ENCODE measurements at places on chromosomes 12 and 14.

DNA sequence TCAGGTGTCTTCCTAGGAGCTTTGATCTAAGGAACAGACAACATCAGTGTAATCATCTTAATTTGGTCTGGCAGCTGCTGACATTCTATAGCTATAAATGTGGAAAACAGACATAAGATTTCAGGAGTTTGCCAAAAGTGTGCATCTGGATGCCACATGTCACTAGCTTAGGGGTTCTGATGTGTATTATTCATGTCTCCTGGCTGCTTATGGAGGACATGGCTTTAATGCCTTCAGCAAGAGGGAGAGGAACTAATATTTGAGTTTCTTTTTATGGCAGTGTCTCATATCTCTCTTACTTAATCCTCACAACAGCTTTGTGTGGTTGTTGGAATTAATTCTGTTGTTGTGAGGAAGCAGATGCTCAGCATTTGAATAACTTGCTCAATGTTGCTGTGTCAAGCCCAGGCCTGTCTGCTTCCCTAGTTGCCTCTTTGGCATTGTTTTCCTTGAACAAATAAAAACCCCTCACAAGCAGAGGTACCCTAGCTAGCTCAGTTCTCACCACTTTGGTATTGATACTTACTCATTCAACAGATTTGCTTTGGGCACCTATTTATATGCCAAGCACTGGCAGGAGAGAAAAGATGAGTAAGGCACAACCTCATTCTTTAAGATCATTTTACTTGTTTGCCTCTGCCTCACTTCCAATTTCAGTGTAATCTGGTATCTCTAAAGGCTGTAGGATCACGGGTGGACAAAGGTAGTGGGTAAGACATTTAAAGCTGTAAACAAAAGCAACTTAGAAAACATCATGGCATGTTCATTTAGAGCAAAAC, 39.8 kb upstream of the EID3 start:
- DNase-seq: no peak

DNA sequence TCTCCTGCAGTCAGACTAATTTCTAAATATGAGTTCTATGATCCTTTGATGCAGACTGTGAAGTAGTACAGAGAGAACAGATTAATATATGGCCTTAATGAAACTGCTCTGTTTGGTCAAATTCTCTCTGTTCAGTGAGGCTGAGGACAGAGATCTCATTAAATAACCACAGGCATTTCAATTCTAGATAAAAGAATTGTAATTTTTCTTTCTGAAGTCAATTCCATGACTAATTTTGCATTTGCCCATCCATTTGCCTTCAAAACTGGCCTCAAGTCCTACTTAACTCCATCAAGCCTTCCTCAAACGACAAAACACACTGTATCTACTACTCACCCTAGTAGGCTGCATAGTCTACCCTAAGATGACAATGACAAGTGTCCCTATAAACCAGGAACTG, 67.1 kb downstream of the DUSP16 start:
- no peak for DNase-seq

- no peak for DNase-seq
Observed at GRCh38 chr14:32666308-32666707, 272.4 kb upstream of the NPAS3 start.

DNA sequence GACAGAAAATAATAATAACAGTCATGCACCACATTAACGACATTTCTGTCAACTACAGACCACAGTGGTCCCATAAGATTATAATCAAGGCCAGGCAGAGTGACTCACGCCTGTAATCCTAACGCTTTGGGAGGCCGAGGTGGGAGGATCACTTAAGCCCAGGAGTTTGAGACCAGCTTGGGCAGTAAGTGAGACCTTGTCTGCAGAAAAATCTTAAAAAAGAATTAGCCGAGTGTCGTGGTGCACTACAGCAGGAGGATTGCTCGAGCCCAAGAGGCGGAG, 8.6 kb downstream of the NAB2 start:
- DNase-seq: no peak

- DNase-seq: no peak
Observed at GRCh38 chr12:128459067-128459466, 192.1 kb downstream of the TMEM132C start.

DNA sequence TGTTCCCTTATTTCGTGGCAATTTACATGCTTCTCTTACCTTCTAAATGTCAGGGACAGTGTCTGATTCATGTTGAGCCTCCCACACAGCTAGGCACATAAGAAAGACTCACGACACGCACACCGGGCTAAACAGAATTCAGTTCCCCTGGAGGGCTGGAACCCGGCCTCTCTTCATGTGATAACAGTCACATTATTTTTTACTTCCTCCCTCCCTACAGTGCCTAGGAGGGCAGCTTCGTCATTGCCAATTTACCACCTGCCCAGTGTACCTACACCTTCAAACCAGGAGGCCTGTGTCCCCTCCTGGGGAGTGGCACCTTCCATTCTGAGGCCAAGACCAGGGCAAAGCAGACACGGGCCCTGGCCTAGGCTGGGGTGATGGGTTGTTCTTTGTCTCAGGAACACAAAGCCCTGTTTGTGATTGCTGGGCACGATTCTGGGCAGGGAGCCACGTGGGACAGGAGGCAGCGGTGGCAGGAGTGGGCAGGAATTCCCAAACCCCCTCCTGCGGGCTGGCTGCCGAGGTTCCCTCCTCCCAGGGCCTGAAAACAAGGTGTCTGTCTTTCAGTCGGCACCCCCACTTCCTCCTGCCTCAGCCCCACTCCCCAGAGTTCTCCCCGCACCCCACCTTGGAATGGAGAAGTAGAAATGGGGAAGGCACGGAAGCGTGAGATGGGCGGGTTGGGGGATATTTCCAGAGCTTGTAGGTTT, 6.8 kb upstream of the RASAL1 start:
- DNase-seq: peak; percentile 94

GRCh38 chr14:74392616-74393570, 33.1 kb downstream of the SYNDIG1L start:
- no peak for DNase-seq

- DNase-seq: peak; percentile 33
Observed at GRCh38 chr12:32522331-32523221, 123.2 kb downstream of the FGD4 start.
